ENCODE measurements at places on chromosomes 3 and 15.

- no peak for DNase-seq
These were observed 58.1 kb downstream of the TM4SF4 start for GRCh38 chr3:149532489-149533180.

DNA sequence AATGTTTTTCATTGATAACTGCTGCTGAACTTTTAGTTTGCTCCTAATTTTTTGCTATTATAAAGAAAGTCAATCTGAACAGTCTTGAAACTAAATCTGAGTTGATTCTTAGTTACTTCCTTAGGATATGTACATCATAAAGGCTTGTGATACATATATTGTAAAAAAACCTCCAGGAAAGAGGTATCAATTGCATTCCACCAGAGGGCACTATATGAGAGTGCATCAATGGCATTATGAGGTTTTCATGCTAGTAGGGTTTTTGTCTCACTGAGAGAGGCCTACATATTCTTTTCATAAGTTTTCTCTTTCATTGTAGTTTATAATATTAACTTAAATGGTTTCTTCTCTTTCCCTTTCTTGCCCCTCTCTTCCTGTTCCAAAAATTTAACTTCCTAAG is 46.9 kb downstream of the PIK3R4 start:
- no peak for DNase-seq

GRCh38 chr15:68580026-68580882 is 1.5 kb downstream of the CORO2B start:
- DNase-seq: no peak

- DNase-seq: no peak
These were observed 45.8 kb downstream of the CDC25A start for GRCh38 chr3:48142316-48142870.

DNA sequence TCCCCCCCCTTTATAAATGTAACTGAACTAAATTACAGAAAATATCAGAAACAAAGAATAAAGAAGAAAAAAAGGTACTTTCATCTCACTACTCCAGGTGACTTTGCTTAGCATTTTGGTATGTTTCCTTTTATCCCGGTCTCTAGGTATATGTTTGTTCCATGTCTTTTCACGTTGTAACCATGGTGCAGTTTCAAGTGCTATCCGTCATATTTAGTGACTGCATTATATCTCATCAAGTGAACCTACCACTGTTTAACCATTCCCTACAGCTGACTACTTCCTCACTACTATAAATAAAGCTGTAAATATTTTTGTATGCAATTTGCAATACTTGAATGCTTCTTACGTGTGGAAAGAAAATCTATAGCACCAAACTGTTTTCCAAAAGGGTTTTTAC is 2.2 kb downstream of the BTBD1 start:
- no peak for DNase-seq

DNA sequence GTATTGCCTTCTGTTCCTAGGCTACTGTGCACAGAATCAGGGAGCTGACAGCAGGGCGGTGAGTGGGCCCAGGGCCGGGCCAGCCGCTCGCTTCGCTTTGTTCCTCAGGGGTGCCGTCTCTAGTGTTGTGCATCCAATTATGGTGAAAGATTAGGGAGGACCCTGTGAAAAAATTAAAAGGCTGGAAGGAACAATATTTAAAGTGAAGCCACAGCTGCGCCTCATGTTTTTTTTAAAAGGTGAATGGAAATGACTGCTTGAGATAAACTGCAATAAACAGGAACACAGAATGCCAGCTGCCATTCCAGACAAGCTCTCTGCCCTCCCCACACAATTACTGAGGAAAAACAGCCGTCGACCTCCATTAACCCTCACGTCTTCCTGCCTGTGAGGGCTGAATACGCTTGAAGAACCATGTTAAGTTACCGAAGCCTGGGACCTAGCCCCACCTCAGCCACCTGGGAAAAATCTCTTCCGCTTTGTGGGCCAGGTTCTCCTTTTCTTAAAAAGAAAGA is 132.0 kb upstream of the IL12A start:
- DNase-seq: no peak

GRCh38 chr15:38066612-38067011 is 132.2 kb downstream of the TMCO5A start:
- DNase-seq: no peak
